Motor neuron (in vitro differentiated cells): ENCODE measurements at places on chromosomes 16 and 17. TPM values are rescaled to one million over a fixed set of nuclear protein-coding genes. Genes with fewer than 3 reads are reported as not detected.

- ATAC-seq = no peak
These were observed 12.2 kb downstream of the GNGT2 start for GRCh38 chr17:49198211-49198610.

DNA sequence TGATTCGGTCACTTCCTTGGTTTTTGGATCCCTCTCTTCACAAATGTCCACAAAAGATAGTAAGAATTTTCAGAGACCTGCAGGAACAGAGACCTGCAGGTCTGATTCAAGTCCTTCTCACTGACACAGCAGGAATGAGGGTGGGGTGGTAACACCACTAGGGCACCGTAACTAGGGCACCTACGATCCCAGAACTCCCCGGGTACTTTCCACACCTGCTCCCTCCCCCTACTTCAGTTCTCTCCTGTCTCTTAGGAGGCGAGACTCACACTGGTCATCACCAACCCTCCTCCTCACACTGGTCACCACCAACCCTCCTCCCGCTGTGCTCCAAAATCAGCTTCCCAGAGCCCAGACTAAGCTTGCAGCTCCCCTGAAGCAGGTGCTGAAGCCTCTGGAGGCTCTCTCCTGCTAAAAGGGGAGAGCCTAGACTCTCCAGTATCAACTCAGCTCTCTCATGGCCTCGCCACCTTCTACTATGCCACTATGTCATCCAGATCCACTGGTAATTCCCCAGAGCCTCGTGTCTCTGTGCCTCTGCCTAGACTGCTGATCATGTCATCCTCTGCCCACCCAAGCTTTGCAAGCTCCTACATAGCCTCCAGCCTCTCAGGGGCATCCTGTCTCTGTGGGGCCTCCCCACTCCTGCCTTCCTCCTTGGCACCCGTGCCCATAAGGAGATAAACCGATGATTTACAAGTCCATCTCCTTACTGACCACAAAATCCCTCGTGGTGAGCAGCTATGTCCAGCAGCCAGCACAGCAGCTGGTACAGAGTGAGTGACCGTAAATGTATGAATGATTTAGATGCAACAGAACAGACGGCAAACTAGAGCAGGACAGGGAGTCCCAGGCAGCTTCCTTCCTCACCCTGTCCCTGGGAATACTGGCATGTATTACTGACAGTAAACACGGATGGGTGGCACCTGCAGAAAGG, 63.4 kb upstream of the GSG1L start:
- ATAC-seq = no peak

MAPT gene
- 102 and 124 TPM in 2 replicates for total RNA-seq

ST6GALNAC1 gene
- not detected in 2 replicates for total RNA-seq
